ENCODE measurements at places on chromosomes 12 and 14. TPM values are rescaled to one million over a fixed set of nuclear protein-coding genes. Genes with fewer than 3 reads are reported as not detected.

The SMIM41 gene
- not detected for total RNA-seq

The RFLNA gene
- 20.8 TPM for total RNA-seq

GRCh38 chr14:46581036-46581671, 70.4 kb downstream of the RPL10L start:
- DNase-seq = no peak

DNA sequence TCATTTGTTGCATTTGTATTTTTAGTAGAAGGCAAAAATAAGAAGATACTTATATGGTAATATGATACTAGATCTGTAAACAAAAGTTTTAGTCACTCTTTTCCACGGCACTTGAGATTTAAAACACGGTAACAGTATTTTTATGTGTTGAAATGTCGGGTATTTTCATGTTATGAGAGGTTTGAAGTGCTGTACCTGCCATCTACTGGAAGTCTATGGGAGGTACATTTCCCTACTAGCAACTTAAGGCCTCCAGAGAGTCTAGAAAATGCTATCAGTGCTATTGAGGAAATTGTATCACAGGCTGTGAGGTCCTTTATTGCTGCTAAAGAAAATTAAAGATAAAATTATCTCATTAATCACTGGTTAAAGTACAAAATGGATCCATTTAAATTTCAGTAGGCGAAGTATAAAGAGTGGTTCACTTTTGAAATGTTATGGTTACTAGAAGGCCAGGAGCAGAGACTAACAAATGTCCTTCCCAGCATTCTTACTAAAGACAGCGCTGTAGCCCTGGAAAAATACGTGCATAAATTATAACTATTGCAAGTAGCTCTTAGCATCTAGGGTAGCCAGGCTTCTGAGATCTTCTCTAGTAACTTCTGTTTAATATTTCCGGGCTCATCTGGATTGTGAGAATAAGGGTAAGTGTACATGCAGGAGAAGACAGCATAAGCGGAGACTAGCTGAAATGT, 77.6 kb upstream of the PRKD1 start:
- DNase-seq = no peak

- DNase-seq = no peak
These were observed 39.8 kb upstream of the DIO3 start for GRCh38 chr14:101521473-101521915.

DNA sequence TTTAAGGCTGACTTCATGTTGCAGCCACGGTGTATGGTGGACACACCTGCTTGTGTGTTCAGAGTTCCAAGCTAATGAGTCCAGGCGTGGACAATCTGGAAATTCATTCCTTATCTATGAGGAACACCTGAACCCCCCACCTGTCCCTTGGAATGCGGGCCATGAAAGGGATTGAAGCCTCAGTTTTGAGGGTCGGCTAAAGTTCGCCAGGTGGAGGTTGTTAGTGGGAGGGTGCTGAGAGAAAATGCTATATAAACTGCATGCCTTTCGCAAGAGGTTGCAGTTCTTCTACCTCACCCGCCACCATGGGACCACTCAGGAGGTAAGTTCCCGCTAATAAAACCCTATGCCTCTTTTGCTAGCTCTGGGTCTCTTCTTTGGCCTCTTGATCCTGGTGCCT, 348.0 kb downstream of the BCL11B start:
- no peak for DNase-seq
